ENCODE measurements at places on chromosomes 2 and 18.

- no peak for DNase-seq
These were observed 491.4 kb upstream of the CRIM1 start for GRCh38 chr2:35864141-35864540.

DNA sequence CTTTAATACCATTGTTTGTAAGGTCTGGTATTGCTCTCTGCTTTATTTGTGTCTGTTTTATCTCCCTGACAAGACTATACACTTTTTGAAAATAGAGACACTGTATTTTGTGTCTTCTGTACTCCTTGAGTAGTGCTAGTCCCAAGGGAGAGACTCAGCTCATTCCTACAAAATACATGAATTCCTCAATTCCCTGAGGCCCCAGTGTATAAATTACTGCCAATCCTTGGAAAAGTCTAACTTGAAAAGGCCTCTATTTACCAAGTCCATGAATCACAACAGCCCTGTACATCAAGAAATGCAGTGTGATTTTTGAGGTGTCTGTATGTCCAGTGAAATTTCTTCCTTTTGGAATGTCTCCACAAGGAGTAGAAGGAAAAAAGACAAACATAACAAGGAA is 34.9 kb upstream of the NEDD4L start:
- no peak for DNase-seq

DNA sequence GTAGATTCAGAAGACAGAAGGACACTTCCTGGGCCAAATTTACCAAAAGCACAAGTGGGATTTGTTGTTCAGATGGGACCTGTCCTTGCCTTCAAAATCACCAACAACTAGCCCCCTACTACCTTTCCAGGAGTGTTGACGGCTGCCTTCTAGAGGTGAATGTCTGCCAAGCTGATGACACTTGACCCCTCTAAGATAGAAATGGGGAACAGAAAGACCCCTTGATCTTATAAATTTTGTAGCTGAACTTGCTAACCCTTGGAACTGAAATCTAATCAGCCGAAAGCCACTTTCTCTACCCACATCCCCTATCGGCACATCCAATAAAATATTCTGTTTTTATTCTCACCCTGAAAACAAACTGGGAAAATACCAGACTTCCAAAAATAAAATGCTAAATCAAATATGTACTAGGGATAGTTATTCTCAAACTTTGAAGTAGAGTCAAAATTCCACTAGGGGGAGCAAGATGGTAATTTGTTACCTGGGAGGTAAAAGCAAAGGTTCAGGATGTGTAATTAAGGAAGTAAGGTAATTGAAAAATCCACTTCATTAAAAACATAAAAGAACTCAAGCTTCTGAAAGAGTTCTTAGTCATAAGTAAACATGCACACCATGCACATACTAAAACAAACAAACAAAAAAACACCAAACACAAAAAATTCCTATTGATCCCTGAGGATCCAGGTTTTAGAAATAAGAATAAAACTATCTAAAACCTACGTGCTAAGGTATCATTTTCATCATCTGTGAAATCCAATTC is 119.2 kb downstream of the ANKRD44 start:
- no peak for DNase-seq

- no peak for DNase-seq
These were observed 34.0 kb upstream of the MREG start for GRCh38 chr2:216047397-216047796.

Measured in kidney capillary endothelial cell (primary cell).